ENCODE measurements at places on chromosomes 2 and 18.

GRCh38 chr2:232876978-232877441 lies 6.9 kb downstream of the SNORC start:
- DNase-seq, result no peak

GRCh38 chr2:41933585-41934320 lies 114.1 kb upstream of the PKDCC start:
- no peak for DNase-seq

DNA sequence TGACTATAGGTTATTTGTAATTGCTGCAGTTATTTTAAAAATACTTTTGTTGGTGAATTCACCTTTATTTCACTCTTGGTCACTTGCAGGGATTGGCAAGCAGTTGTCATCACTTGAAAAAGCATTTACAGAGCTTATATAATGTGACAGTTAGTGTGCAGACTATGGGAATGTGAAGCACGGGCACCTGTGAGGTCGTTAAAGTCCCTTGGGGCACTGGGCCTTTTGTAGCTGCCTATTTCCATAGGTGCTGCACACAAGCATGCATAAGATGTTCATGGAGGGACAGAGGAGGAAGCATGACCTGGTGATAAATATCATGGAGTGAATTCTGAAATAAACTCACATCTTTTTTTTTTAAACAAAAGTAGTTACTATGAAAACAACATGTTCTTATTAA lies 124.6 kb downstream of the ATP9B start:
- DNase-seq, result no peak

DNA sequence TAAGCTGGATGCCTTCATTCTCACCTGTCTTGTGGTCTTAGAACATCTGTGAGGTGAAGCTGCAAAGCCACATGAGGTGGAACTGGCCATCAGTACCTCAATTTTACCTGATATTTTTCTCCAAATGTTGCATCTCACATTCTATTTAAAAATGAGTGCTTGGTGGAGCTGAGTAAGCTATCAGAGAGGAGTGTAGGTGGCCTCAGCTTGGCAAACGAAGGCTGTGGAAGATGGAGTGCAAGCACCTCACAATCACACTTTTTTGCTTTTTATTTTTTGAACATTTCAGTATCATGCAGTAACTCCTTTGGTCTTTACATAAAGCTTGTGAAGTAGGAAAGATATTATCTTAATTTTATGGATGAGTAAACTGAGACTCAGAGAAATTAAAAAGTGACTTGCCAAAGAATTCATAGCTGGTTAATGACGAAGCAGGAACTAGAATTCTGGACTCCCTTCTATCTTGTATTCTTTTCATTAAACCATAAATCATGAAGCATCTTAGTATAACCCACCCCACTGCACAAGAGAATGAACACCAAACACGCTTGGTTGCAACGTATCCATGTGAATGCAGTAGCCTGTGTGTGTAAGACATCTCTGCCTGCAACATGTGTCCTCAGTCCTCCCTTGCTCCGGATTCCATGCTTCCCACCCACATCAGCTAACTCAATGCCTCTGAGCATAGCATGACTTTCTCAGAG lies 27.2 kb downstream of the C2orf49 start:
- DNase-seq, result no peak

DNA sequence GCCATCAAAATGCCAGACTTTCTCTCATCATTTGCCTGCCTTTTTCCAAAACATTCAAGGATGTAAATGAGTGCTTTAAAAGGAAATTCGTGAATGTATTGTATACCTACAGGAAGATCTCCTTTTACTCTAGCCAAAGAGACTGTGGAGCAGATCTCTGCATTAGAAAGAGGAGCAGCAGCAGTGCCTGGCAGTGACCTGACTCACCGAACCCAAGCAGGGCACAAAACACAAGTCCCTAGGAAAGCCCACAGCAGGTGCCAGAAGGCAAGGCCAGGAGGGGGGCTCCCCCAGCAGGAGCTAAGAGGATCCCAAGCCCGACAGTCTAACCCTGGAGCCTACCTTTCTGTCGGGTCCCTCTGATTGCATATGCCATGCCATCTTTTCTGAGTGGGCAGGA lies 47.9 kb downstream of the L3MBTL4 start:
- DNase-seq, result no peak

DNA sequence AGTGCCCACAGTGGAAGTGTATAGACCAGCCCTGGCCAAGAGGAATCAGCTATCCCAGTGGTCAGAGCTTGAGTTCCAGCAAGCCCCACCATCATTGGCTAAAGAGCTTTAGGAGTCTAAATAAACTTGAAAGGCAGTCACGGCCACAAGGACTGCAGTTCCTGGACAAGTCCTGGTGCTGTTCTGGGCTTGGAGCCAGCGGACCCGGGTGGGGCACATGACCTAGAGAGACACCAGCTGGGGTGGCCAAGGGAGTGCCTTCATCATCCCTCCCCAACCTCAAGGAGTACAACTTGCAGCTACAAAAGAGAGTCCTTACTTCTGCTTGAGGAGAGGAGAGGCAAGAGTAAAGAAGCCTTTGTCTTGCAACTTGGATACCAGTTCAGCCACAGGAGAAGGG lies 439.8 kb upstream of the TMEFF2 start:
- DNase-seq, result no peak

DNA sequence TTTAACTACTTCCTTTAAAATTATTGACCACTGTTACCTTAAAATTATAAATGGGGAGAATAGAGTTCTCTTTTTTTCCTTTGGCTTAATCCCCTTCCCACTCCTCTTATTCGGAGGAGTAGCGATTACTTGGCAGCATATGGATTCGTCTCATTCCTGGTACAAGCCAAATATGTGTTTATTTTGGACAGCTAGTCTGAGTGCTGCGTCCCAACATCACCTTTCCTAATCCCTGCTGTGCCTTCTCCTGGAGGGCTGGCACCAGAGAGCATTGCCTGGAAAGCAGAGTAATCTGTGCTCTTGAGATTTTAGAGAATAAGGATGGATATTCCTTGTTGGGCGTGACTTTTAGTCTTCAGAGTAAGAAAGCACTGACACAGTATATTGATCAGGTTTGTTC lies 185.6 kb downstream of the AGAP1 start:
- DNase-seq, result no peak

All from tibial nerve (tissue), 4 donors.